Prostate gland (tissue), 2 donors: ENCODE measurements at places on chromosomes 2 and 18.

- DNase-seq = no peak
These were observed 222.4 kb upstream of the OSR1 start for GRCh38 chr2:19580830-19581229.

DNA sequence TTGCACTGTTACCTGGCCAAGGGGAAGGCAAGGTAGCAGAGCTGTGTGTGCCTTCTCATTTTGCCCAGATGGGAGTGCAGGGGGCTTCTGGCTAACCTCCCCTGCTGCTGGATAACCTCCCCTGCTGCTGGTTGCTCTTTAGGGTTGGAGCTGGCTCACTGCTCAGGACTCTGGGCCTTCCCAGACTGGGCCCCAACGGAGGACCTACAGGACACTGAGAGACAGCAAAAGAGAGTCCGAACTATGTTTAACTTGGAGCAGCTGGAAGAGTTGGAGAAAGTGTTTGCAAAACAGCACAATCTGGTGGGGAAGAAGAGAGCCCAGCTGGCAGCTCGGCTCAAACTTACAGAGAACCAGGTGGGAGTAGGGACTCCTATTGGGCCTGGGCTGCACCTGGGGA is 5.8 kb upstream of the SMYD5 start:
- no peak for DNase-seq

DNA sequence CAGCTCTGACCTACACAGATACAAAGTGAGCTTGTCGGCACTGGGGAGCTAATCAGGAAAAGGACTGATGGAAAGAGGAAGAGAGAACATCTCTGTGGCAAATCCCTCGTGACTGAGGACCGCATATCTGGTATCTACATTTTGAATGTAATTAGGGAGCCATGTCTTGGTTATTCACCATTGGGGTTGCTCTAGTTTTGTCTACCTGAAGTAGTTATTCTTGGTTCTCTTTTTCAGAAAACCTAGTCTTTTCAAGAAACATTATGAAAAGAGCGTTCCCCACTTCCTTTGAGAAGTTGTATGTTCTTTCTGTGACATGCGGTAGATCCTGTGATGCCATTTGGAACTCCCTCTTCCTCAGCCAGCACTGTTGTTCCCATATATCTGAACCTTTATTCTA is 104.4 kb downstream of the DOCK10 start:
- no peak for DNase-seq

DNA sequence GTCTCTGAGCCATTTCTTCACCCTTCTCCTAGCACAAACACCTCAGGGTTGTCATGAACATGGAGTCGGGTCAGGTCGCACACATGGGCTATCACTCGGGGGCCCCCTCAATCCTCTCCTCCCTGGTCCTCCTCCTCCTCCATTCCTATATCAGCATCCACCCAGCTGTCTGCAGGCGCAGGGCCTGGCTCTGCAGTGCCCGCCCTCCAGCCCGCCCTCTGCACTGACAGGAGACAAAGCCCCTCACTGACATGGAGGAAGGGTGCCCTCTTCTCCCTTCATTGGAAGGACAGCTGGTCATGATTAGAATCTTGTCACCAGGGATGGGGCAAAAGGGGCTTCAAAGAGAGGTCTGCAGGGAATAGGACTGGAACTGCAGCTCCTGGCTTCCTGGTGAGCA is 21.7 kb downstream of the HS1BP3 start:
- DNase-seq = no peak

DNA sequence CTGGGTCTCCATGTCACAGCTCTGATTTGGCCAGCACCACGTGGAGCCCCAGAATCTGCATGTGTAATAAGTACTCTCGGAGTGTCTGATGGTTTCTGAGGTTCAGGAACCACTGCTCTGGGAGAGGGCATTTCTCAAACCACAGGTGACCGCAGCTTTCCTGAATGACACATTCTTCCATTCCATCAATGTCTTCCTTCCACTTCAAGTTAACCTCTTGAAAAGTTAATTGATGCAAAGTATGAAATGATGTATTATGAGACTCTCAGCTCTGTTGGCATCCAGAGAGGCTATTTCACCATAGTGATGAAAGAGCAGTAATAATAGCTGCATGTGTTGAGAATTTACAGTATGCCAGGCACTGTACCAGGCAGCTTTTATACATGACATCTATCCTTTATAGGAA is 61.3 kb upstream of the CRIM1 start:
- no peak for DNase-seq
